Central memory CD4-positive, alpha-beta T cell (primary cell): ENCODE measurements at places on chromosomes 4 and X.

DNA sequence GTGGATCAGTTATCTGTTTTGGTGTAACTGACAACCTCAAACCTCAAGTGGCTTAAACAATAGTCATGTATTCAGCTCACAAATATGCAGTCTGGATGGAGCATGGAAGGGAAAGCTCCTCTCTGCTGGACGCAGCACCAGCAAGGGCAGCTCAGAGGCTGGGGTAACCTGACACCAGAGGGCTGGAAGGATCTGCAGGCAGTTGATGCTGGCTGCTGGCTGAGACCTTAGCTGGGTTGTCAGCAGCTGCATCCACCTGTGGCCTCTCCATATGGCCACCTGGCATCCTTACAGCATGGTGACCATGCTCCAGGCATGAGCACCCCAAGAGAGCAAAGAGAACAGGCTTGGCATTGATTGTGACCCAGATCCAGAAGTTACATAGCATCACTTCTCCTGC is 46.7 kb downstream of the ENPP6 start:
- no peak for DNase-seq

DNA sequence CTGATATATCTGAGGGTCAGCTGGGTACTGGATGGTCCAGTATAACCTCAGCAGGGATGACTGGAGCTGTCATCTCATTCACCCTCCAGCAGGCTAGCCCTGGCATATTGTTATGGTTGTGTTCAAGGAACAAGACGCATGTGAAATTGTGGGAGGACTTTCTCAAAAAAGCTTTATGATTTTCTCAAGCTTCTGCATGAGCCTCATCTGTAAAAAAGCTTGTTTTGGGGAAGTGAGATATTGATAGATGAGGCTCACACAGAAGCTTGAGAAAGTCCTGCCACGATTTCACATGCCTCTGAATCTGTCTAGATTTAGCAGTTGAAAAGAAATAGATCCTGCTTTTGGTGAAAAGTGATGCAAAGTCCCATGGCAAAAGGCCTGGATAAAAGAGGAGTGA is 93.4 kb downstream of the SPCS3 start:
- DNase-seq, result no peak

DNA sequence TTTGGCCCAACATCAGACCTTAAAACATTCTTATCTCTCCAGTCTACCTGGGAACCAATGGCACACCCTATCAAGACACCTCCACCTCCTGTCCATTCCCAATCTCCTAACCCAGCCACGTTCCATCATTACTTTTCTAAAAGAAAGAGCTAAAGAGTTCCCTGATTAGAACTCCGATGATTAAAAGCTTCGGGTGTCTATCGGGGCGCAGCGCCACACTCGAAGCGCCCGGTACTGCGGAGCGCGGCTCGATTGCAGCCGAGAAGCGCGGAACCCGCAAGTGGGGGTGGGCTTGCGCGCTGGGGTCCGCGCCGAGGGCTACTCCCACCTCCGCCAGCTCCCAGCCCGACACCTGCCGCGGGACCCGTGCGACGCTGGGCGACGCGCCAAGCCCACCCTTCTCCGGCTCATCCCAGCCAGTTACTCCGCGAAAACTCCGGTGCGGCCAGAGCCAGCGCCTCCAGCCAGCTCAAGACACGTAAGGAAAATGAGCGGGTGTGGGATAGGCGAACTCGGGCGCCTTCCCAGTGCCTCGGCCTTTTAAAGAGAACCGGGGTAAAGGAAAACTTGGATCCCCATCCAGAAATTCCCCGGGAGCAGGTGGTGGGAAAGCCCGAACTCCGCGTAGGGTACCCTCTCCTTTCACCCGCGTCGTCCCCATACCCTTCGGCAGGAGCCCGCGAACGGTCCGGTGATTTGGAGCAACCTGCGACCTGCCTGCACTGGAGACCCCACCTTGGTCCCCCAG is 593 bp downstream of the NPY1R start:
- DNase-seq, result no peak

GRCh38 chr4:4789462-4789861 is 70.0 kb upstream of the MSX1 start:
- DNase-seq, result no peak

- DNase-seq, result no peak
Measured at GRCh38 chr4:108044951-108045686, 55.4 kb downstream of the HADH start.

- DNase-seq, result no peak
Measured at GRCh38 chr4:165222651-165222994, 15.3 kb downstream of the KLHL2 start.

GRCh38 chr4:11765849-11766453 is 337.3 kb upstream of the HS3ST1 start:
- DNase-seq, result no peak

DNA sequence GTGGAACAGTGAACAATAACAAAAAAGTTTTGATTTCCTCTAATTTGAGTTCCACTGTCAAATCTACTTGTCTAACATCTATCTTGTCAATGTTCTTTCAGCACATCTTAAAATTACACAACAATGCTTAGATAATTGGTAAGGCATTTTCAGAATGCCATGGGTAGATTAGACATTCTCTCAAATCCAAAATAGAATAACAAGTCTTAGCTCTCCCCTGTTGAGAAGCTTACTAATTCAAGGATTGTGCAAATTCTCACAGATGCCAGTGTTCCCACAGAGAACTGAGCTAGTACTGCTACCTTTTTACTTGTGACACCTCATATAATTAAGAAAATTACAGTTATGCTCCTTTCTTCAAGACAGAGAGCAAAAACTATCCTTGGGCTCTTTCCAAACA is 2442.0 kb downstream of the PCDH7 start:
- DNase-seq, result no peak

GRCh38 chr4:53776141-53776540 is 184.9 kb upstream of the LNX1 start:
- DNase-seq, result no peak

- DNase-seq, result no peak
Measured at GRCh38 chr4:106875340-106875739, 160.8 kb downstream of the DKK2 start.

DNA sequence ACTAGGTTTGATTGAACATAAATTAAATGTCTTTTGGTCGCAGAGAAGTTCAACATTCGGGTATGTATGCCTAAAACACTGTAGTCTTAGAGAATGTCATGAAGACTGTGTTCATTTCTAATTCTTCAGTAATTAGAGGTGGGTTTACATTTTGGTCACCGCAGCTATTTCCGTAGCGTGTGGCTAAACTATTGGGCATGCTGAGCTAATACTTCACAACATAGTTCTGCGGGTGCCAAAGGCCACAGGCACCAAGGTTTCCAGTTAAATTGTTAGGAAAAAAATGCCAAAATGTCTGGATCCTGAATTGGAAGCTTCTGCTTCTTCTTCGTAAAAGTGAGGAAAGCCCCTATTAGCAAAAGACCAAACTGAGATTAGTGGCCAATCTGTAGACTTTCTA is 25.1 kb downstream of the SMIM31 start:
- DNase-seq, result no peak

DNA sequence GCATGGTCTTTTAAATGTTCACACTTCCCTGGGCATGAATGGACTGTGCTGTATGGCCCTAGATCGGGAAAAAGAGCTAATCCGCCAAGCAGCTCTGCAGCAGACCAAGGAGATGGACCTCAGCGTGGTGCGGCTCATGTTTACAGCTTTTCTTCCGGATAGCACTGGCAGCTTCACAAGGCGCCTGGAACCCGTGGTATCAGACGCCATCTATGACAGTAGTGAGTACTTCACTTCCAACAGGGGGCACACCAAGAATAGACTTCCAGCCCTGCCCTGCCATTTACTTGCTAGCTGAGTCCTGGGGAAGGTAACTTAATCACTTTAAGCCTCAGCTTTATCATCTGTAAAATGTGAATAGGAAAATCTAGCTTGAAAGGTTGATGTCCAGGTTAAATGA is 77.7 kb downstream of the NFKB1 start:
- no peak for DNase-seq

DNA sequence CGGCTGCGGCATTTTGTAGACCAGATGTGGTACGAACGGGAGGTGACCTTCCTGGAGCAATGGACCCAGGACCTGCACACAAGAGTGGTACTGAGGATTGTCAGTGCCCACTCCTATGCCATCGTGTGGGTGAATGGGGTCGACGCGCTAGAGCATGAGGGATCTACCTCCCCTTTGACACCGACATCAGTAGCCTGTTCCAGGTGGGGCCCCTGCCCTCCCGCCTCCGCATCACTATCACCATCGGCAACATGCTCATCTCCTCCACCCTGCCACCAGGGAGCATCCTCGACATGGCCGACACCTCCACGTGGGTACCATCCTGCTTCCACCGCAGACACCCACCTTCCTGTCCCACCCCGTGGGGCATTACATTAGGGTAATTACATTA is 46.2 kb downstream of the SMARCA5 start:
- DNase-seq, result peak; percentile 17

- no peak for DNase-seq
Measured at GRCh38 chrX:100830547-100830946, 10.4 kb downstream of the CSTF2 start.

GRCh38 chr4:37780444-37781130 is 45.9 kb upstream of the PGM2 start:
- DNase-seq, result peak; percentile 73

GRCh38 chrX:114787061-114787460 is 203.2 kb downstream of the HTR2C start:
- no peak for DNase-seq

- DNase-seq, result no peak
Measured at GRCh38 chrX:12309040-12309743, 170.9 kb downstream of the FRMPD4 start.

DNA sequence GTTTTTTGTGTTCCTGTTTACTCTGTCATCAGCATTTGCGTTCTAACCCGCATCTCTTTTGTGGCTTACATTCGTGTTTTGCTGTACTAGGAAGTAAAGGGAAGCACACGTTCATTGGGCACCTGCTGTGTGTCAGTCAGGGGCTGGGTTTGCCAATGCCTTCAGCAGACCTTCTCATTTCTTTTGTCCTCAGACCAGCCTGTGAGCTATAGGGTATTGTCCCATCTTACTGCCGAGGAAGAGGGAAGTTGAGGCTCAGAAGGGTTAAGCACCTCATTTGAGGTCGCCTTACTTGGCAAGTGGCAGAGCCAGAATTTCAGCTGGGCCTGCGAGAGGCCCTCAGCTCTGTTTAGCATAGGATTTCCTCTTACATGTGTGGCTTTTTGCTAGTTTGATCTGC is 8.7 kb downstream of the TBC1D14 start:
- peak; percentile 43 for DNase-seq

- peak; percentile 78 for DNase-seq
Measured at GRCh38 chr4:973431-974397, at the start of gene DGKQ. TSS of gene DGKQ (minus strand) at chr4:973569. CDS start at chr4:973482, 87 bp downstream.

- DNase-seq, result no peak
Measured at GRCh38 chr4:23857367-23857959, 32.4 kb downstream of the PPARGC1A start.

DNA sequence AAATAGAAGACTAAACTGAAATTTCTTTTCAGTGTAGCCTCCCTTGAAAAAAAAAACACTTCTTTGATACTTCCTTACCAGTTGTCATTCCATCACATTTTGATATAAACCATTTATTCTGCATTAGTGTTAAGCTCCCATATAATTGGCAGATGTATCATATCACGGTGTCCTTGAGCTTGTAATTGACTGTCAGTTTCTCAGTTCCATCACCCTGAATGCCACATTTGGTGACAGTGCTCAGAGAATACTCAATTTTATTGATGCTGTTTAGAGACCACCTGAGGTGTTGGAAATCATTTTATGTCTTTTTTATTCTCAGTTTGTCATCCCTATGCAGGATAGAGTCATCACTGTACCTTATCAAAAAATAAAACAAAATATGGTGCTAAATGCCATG is 1528.2 kb downstream of the RAPGEF2 start:
- DNase-seq, result no peak

- DNase-seq, result no peak
Measured at GRCh38 chr4:61741327-61742096, 541.4 kb downstream of the ADGRL3 start.

GRCh38 chrX:15398874-15399273 is 14.7 kb upstream of the VEGFD start:
- no peak for DNase-seq

GRCh38 chr4:16205298-16206164 is 20.7 kb downstream of the TAPT1 start:
- DNase-seq, result peak; percentile 17

DNA sequence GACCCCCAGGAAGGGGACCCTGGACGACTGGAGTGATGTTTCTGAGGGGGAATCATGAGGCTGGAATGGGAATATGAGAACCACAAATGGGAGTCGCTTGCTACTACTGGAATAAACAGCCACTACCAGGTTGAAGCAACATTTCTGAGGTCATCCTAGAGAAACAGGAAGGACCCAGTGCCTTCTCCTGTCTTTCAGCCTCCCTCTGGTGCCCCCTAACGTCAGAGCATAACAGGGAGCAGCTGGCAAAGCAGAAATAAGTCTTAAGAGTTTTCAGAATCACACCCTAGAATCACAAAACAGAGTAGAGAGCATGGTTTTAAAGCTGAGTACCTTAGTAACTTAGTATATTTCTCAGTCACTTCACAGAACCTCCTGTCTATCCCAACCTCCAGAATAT is 347.8 kb upstream of the PITX2 start:
- no peak for DNase-seq

DNA sequence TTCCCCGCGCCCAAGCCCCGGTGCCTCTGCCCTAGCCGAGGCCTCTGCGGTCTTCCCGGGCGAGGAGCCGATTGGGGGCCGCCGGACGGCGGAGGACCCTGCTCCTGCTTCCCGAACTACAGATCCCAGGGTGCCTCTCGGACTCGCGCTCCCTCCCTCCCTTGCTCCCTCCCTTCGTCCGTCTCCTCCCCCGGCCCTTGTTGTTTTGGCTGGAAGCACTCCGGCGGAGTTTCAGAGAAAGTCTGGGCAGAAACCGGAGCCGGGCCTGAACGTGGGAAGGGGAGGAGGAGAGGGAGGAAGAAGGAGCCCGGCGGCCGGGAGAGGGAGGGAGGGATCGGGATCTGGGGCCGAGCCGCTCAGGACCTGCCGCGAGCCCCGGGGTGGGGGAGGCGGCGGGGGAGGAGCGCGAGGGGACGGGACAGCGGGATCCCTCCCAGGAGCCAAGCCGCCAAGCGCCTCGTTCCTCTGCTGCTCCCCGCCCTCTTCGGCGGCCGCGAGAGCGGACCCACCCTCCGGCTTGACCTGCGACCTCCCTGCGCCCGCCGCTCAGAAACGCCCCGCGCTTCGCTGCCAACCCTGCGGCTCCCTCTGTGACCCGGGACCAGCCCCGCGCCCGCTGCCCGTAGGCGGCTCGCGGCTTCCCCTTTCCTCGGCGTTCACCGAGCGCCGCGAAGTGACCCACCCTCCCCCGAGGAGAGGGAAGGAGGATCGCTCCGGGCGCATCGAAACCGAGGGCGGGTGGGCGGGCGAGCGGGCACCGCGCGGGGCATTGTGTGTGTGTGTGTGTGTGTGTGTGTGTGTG is 496 bp upstream of the GAB1 start:
- DNase-seq, result no peak

DNA sequence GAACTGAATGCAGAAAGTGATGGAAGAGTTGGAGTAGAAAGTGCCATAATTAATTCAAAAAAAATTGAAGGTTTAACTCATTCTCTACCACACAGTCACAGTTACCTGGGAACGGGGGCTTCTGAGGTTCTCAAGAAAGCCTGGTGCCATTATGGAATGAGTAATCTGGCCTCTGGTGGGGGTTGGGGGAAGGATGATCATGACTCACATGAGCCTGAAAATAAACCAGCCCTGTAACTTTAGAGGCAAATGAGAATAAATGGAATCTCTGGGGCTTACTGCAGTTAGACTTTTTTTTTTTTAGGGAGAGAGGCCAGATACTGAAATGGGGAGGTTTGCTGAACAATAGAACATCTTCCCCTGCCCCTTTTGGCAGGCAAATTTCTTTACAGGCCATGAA is 55.3 kb downstream of the SOD3 start:
- no peak for DNase-seq

GRCh38 chr4:112894951-112895350 is 154.5 kb upstream of the ANK2 start:
- no peak for DNase-seq
